HuH-7.5 (cell line): ENCODE measurements at places on chromosomes 3 and 15.

- no peak for DNase-seq
These were observed 124.5 kb upstream of the PLXNA1 start for GRCh38 chr3:126858401-126858800.

GRCh38 chr3:46471371-46471914, 6.7 kb upstream of the LTF start:
- DNase-seq, result no peak

DNA sequence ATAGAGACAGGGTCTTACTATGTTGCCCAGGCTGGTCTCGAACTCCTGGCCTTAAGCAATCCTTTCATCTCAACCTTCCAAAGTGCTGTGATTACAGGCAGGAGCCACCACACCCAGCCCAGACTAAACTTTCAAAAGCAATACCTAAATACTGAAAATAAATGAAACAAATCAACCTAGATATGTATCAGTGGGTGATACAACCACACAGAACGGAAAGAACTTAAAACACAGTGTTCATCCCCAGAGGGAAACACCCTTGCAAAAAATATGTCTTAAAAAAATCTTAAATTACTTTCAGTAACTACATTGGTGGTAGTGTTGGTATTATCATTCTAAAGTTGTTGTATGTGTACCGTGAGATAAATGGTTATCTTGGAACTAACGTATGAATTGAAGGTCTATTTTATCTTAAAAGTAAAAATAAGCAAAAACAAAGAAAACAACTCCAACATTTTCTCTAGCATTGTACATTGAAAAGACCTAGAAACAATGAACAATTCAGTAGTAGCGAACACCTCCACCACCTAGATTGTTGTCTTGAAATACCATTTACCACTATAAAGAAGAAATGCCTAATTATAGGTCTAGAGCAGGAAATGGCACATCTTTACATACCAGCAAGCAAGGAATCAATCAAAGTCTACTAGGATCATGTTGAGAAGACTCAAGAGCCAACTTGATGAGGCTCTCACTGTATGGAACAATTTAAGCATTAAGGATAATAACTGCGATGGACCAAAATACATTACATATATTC, 24.7 kb downstream of the SLTM start:
- no peak for DNase-seq

DNA sequence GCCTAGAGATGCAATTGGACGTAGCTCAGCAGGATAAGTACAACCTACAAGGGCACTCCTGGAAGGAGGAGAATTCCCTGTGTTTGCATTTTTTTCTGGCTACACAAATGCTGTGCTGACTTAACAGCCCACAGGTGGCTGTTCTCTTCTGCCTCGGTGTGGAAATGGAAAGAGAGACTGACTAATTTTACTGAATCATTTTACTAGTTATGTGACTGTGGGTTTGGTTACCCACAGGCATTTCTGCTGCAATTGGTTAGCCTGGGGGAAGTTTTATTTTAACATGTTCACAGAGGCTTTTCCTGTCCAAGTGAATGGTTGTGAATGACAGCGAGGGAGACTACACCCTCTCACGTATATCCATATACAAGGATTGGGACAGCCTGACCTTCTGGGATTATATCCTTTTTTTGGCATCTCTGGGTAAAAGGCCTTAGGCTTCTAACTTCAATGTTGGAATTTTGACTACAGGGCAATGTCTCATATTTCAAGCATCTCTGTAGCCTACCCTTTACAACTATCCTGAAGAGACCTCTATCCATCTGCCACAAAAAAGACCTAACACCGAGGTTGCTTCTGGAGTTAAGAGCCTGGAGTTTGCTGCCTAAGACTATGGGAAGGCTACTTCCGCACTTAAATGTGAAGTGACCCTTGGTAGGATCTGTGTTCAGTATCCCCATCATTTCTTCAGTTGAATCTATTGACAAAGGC, 67.2 kb upstream of the TP63 start:
- DNase-seq, result no peak

DNA sequence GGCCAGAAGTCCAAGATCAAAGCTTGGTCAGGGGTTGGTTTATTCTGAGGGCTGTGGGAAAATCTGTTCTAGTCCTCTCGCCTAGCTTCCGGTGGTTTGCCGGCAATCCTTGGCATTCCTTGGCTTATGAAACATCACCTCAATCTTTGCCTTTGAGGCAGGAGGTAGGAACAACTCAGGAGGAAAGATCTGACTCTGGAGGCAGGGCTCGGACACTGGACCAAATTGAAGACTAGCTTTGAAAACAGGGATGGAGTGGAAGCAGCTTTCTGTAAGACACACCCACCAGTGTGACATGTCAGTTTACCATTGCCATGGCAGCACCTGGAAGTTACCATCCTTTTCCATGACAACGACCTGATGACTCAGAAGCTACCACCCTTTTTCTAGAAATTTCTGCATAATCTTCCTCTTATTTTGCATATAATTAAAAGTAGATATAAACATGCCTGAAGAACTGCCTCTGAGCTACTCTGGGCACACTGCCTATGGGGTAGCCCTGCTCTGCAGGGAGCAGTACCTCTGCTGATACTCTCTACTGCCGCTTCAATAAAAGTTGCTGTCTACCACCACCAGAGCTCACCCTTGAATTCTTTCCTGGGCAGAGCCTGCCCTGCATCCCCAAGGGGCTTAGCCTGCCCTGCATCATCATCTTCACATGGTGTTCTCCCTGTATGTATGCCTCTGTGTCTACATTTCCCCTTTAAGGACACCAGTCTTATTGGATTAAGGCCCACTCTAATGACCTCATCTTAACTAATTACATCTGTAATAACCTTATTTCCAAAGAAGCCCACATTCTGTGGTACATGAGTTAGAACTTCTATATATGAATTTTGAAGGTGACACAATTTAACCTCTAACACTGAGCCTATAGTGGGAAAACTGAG, 38.3 kb upstream of the TM4SF4 start:
- no peak for DNase-seq

- DNase-seq, result no peak
These were observed 15.3 kb downstream of the PYDC2 start for GRCh38 chr3:191476066-191476772.

DNA sequence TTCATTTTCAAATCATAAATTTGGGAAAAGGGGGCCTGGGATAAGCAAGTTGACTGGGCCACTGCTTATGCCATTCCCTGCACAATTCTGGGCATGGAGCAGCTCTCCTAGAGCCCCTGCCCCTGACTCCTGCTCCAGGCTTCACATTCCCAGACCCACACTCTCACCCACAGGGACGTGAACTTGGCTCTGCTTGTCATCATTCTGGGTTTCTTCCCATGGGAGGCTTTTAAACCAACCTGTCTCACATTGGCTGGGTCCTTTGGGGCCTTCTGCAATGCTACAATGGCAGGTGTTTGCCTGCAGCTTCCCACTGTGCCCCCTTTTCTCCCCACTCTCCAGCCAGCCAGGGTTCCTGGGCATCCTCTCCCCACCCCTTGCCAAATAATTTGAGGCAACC, 49.1 kb downstream of the CYP19A1 start:
- DNase-seq, result no peak

GRCh38 chr3:179083977-179084376, 12.4 kb upstream of the ZMAT3 start:
- no peak for DNase-seq

- DNase-seq, result no peak
These were observed 13.4 kb upstream of the SCN10A start for GRCh38 chr3:38829404-38829803.

DNA sequence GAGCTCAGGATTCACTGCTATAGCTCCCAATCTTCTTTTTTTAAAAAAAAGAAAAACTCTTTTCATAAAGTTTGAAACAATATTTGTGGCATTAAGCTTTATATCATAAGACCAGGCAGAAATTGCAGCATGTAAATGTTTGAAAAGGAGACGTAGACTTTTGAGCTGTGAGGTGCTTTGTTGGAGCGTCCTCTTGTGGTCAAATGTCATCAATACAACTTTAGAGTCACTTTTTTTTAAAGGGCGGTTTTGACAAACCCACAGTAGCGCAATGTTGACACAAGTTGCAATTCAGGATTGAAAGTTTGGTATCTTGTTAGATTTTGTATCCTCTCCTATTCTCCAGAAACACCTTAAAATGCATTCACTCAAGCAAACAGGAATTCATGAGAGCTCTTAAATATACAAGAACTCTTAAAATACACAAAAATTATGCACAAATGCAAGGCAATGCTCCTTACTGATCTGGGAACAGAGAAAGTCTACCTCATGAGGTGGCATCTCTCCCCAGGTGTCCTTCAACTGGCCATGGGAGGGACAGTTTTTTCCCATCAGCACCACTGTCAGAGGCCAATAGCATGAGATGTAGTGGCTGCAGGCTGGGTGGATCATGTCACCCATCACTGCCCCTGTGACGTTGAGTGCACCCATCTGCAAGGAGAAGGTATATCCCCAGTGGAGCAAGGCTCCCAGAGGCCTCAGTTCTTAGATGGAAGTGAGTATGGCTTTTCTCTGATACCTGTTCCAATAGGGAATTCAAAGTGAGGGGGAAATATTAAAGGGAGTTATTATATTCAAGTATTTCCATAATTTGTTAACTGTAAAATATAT, 70.7 kb downstream of the ANXA2 start:
- DNase-seq, result no peak

DNA sequence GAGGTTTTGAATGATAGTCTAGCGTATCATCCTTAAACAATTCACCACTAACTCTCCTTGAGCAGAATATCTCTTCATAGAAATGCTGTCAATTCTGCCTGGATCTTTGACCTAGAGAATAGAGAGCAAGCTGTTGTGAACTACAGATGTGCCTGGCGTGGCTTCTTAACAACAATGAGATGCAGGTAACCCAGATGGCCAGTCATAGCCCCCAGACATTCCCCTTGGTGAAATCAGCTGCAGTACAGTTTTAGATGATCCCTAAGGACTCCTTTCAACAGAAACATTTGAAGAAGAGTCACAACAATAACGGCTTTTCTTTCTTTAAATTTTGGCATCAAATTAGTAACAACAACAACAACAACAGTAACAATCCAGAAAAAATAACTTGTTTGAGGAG, 1041.3 kb downstream of the ROBO1 start:
- DNase-seq, result no peak
